ENCODE measurements at places on chromosomes 4 and X.
A peak's percentile ranks its signal among the peaks of the same experiment; 100 is the strongest.

DNA sequence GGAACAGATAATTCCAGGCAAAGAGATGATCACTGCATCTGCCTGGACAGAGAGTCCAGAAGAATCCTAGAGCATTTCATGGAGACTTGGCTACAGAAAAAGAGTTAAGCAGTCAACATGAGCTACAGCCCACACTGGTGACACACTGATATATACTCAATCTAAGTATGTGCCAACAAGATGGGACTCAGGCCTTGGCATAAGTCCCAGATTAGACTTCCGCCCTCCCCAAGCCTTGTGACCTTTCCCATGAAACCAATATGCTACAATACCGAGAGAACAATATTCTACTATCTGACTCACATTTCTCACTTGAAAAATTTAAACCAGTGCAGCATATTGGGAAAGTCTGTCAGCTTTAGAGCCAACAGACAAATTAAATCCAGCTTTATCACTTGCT is 65.7 kb upstream of the SLITRK2 start:
- no peak for DNase-seq
- no peaks in the 10 kb centered on the region for H3K27me3 ChIP-seq
- no peaks in the 10 kb centered on the region for H3K4me1 ChIP-seq
- H3K4me3 ChIP-seq = no peak overlapping the region
- H3K36me3 ChIP-seq = no peaks in the 10 kb centered on the region
- H3K27ac ChIP-seq = no peak overlapping the region

DNA sequence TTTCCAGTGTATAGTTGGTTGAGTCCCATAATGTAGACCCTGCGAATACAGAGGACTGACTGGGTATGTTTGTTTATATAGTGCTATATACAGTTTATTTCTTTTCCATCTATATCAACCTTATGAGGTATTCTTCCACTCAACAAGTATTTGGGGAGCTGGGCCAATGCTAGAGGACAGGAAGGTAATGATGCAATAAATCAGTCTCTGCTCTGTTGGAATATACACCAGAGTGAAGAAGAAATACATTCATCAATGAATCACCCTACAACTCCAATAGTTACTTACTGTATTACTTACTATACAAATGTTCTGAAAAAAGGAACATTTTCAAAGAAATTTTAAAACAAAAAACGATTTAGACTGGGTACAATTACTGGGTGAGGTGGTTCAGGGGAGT is 2.1 kb upstream of the ARSJ start:
- peaks cover 5% of the 10 kb centered on the region for H3K4me1 ChIP-seq
- H3K4me3 ChIP-seq = no peak overlapping the region
- DNase-seq = no peak
- H3K36me3 ChIP-seq = no peaks in the 10 kb centered on the region
- no peak overlapping the region for H3K27ac ChIP-seq
- H3K27me3 ChIP-seq = peaks cover 3% of the 10 kb centered on the region

DNA sequence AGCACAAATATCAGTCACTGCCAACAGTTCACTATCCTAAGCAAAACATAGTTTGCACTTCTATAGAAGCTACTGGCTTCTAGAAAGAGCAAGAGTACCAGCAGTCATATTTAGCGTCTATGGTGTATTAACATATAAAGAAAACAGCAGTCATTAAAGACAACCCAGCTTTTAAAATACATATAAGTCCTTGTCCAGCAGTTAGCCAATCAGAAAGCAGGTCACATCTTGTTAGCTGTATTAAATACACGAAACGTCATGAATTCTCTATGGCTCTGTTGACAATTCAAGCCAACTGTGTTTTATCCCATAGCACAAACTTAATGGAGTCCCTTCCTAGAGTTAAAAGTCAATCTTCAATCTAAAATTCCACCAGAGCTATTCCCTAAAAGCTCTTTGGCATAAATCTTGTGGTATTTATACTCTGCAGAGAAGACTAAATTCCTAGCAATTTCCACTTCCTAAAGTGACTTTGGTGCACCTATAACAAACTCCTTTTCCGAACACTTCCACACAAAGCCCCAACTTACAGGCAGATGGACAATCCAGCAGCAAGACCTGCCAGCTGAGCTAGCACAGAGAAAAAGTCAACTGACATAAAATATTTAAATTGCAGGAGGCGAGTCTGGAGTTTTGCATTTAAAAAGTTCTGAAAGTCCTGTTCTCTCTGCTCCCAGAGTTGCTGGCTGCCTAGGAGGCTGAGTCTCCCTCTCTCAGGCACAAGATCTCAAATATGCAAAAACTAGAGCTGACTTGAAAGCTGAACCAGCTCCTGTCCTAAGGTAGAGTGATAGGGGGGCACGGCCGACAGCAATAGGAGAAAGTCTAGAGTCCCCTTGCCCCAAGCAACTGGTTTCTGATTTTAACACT is 1.3 kb downstream of the LDB2 start:
- peak overlapping the region; percentile 45 for H3K4me3 ChIP-seq
- DNase-seq = no peak
- peaks cover 36% of the 10 kb centered on the region for H3K4me1 ChIP-seq
- H3K36me3 ChIP-seq = no peaks in the 10 kb centered on the region
- no peaks in the 10 kb centered on the region for H3K27me3 ChIP-seq
- no peak overlapping the region for H3K27ac ChIP-seq

- no peak overlapping the region for H3K27ac ChIP-seq
- no peaks in the 10 kb centered on the region for H3K4me1 ChIP-seq
- H3K27me3 ChIP-seq = no peaks in the 10 kb centered on the region
- no peaks in the 10 kb centered on the region for H3K36me3 ChIP-seq
- no peak overlapping the region for H3K4me3 ChIP-seq
These were observed 508.9 kb upstream of the FTHL17 start for GRCh38 chrX:31580726-31581125.

- no peak for DNase-seq
- H3K27ac ChIP-seq = no peak overlapping the region
These were observed 42.0 kb upstream of the USP9X start for GRCh38 chrX:41043196-41043595.

- H3K27ac ChIP-seq = no peak overlapping the region
- no peaks in the 10 kb centered on the region for H3K36me3 ChIP-seq
- no peak for DNase-seq
- no peaks in the 10 kb centered on the region for H3K4me1 ChIP-seq
- H3K4me3 ChIP-seq = no peak overlapping the region
These were observed 177.2 kb downstream of the TRIML1 start for GRCh38 chr4:188316391-188316790.

- no peak overlapping the region for H3K4me3 ChIP-seq
- H3K4me1 ChIP-seq = no peaks in the 10 kb centered on the region
- H3K27me3 ChIP-seq = no peaks in the 10 kb centered on the region
- no peaks in the 10 kb centered on the region for H3K36me3 ChIP-seq
These were observed 251.7 kb upstream of the GNPDA2 start for GRCh38 chr4:44978020-44978419.

GRCh38 chr4:164596927-164597326 is 157.0 kb upstream of the SMIM31 start:
- H3K27ac ChIP-seq = no peak overlapping the region
- no peak overlapping the region for H3K4me3 ChIP-seq
- H3K36me3 ChIP-seq = no peaks in the 10 kb centered on the region
- H3K27me3 ChIP-seq = no peaks in the 10 kb centered on the region
- no peak for DNase-seq
- H3K4me1 ChIP-seq = no peaks in the 10 kb centered on the region

GRCh38 chr4:94523617-94524016 is 71.9 kb downstream of the PDLIM5 start:
- H3K4me1 ChIP-seq = peaks cover 3% of the 10 kb centered on the region
- DNase-seq = no peak

GRCh38 chr4:70704215-70704930 is 16.0 kb downstream of the UTP3 start:
- no peaks in the 10 kb centered on the region for H3K36me3 ChIP-seq
- peak overlapping the region; percentile 80 for H3K27ac ChIP-seq
- peak; percentile 28 for DNase-seq

DNA sequence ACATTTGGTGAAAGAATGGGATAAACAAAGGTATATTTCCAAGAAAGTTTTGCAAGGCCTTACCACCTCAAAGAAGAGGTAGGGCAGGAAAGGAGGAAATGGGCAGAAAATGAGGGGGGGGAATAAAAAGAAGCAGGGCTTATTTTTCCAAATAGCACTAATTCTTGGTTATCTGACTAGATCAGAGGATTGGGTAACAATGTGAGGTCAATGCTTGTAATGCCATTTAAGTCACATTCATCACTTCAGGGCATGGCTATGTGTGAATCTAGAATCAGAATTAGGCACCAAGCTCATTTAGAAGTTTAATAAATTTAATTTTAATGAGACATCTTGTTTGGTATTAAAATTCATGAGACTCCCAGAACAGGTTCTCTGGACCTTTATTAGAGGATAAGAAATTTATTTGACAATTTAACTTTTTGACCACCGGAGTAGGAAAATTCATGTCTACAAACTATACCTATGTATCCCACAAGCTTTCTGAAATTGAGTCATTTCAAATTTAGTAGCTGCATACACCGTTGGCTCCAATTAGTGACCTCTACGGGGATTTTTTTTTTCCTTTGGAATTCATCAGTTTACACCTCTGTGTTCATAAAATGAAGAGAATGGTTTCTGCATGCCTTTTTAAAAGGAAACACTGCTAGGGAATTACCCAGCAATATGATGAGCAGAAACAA is 1.4 kb upstream of the STS start:
- no peak overlapping the region for H3K27ac ChIP-seq
- H3K4me3 ChIP-seq = no peak overlapping the region
- no peaks in the 10 kb centered on the region for H3K27me3 ChIP-seq
- DNase-seq = no peak

GRCh38 chr4:6281436-6282313 is 12.0 kb downstream of the WFS1 start:
- no peaks in the 10 kb centered on the region for H3K27me3 ChIP-seq
- DNase-seq = no peak
- no peak overlapping the region for H3K4me3 ChIP-seq
- H3K4me1 ChIP-seq = peaks cover 15% of the 10 kb centered on the region
- no peak overlapping the region for H3K27ac ChIP-seq

- H3K27me3 ChIP-seq = no peaks in the 10 kb centered on the region
- H3K4me1 ChIP-seq = peaks cover 2% of the 10 kb centered on the region
- peaks cover 19% of the 10 kb centered on the region for H3K36me3 ChIP-seq
- no peak overlapping the region for H3K27ac ChIP-seq
- H3K4me3 ChIP-seq = no peak overlapping the region
- DNase-seq = no peak
These were observed 41.1 kb downstream of the DCUN1D4 start for GRCh38 chr4:51884055-51884454.

DNA sequence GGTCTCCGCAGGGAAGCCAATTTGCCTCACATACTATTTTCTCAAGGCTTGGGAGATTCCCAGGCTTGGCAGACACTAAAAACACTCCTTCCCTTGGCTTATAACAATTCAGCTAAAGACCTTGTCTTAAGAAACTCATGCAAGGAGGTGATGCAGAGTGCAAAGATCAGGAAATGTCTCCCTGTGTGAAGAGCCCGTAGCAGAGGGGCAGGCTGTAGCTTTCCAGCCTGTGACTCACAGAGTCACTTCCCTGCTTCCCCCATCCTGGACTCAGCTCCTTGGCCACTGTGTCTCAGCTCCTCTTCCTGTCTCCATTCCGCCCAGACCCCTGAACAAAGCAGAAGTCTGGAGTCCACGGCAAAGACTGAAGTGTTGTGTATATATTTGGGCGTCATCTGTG is 56.1 kb downstream of the KDR start:
- no peaks in the 10 kb centered on the region for H3K4me1 ChIP-seq
- H3K27me3 ChIP-seq = no peaks in the 10 kb centered on the region
- no peak for DNase-seq
- no peak overlapping the region for H3K27ac ChIP-seq
- no peak overlapping the region for H3K4me3 ChIP-seq

GRCh38 chrX:920234-920799 is 289.7 kb downstream of the SHOX start:
- H3K36me3 ChIP-seq = no peaks in the 10 kb centered on the region
- H3K4me1 ChIP-seq = no peaks in the 10 kb centered on the region
- H3K4me3 ChIP-seq = no peak overlapping the region
- no peak for DNase-seq

DNA sequence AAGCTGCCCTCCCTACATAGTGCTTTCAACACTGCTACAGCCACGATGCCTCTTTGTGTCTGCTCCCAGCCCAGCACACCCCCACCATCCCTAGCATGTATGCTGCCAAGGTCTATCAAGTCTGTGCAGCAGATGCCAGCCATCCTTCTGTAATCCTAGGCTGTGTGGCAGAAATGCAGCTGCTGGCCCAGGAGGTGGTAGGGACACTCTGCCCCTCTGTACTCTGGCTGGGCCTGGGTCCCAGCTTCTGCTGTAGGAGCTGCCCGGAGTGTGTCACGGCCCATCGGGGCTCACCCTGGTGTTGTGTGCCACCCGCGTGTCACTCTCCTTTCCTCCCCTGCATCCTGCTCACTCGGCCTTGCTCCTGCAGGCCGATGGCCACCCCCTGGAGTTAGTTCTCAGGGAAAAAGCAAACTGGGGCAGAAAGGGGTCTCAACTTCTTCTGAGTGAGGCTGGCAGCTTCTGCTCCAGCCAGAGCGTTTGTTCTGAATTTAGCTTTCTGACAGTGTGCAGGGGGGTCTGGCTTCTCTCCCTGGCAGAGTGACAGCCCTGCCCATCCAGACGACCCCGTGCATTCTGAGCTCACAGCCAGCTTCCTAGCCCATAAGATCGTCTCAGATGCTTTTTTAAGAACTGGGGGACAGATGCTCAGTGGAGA is 22.7 kb downstream of the PSAPL1 start:
- H3K27ac ChIP-seq = no peak overlapping the region
- H3K27me3 ChIP-seq = no peaks in the 10 kb centered on the region
- no peak overlapping the region for H3K4me3 ChIP-seq
- no peaks in the 10 kb centered on the region for H3K36me3 ChIP-seq
- no peak for DNase-seq
- H3K4me1 ChIP-seq = no peaks in the 10 kb centered on the region

- no peaks in the 10 kb centered on the region for H3K27me3 ChIP-seq
- H3K4me3 ChIP-seq = no peak overlapping the region
- no peak for DNase-seq
- no peak overlapping the region for H3K27ac ChIP-seq
- H3K36me3 ChIP-seq = no peaks in the 10 kb centered on the region
These were observed 81.5 kb downstream of the REPS2 start for GRCh38 chrX:17027931-17028330.

DNA sequence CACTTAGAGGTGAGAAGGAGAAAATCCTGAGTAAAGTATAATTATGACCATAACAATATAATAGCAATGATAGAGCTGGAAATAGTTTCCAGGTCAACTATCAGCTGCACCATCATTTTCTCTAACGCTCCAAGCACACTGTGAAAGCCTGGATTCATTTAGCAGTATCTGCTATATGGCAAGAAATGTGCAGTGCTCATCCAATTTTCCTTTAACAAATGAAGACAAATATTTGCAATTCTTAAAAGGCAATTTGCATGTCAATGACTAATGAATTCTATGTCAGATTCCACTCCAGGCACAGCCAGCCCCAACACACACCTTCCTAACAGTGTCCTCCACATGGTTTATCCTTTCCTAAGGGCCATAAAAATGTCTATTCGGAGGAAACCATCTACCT is 12.7 kb downstream of the PRSS12 start:
- H3K27ac ChIP-seq = no peak overlapping the region
- no peaks in the 10 kb centered on the region for H3K36me3 ChIP-seq
- DNase-seq = no peak
- H3K27me3 ChIP-seq = no peaks in the 10 kb centered on the region
- no peaks in the 10 kb centered on the region for H3K4me1 ChIP-seq

- H3K36me3 ChIP-seq = no peaks in the 10 kb centered on the region
- no peaks in the 10 kb centered on the region for H3K4me1 ChIP-seq
- no peak for DNase-seq
These were observed 33.9 kb downstream of the PRDM8 start for GRCh38 chr4:80231180-80231579.
